ENCODE measurements at places on chromosomes 7 and 10.
A peak's percentile ranks its signal among the peaks of the same experiment; 100 is the strongest.

- DNase-seq = no peak
These were observed 17.8 kb upstream of the CPXM2 start for GRCh38 chr10:123909426-123909825.

DNA sequence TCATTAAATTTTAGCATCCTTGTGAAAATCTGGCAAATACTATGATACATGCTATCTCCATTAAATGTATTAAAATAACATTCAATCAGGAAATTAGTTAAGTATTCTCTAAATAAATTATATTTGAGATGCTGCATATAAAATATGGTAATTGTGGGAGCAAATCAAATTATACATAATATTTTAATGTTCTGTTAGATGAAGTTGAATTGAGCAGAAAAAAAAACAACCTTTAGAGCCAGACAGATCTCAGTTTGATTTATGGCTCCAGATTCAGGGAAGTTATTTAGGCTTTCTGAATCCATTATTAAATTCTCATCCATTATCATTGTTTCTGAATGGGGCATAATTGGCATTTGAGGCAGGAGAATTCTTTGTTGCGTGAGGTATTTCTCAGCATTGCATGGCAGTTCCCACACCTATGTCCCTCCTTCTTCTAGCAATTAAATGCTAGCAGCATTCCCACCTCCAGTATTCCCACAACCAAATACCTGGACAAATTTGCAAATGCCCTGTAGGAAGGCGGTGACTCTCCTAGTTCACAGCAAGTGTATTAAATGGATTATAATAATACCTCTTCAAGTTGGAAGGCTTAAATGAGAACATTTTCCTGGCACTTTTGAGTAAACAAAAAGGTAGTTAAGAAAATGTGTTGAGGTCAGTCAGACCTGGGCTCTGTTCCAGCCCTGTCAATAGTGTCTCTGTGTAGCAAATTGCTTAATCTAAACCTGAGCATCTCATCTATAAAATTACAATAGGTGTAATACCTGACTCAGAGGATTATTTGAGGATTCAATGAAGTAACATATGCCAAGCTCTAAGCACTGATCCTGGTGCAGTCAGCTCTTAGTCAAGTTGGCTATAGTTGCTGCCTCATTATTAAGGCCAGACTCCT, 108.9 kb downstream of the RNLS start:
- no peak for DNase-seq

DNA sequence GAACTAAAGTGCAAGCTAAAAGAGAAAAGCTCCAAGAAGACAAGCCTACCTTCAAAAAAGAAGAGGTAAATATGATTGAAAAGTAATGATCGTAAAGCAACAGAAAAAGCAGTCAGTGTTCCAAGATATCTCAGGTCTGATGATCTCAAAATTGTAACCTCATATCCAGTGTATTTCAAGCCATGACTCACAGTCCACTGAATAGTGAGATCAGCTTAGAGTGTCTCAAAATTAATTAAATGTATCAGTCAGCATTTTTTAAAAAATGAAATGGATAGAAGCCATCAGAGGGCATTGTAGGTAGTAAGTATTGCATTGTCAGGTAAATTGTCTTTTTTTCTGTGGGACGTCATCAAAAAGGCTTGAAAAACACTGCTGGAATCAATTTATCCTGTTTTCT, 50.6 kb upstream of the AGBL3 start:
- no peak for DNase-seq

GRCh38 chr7:108404509-108405420, 51.5 kb downstream of the NRCAM start:
- DNase-seq = no peak

DNA sequence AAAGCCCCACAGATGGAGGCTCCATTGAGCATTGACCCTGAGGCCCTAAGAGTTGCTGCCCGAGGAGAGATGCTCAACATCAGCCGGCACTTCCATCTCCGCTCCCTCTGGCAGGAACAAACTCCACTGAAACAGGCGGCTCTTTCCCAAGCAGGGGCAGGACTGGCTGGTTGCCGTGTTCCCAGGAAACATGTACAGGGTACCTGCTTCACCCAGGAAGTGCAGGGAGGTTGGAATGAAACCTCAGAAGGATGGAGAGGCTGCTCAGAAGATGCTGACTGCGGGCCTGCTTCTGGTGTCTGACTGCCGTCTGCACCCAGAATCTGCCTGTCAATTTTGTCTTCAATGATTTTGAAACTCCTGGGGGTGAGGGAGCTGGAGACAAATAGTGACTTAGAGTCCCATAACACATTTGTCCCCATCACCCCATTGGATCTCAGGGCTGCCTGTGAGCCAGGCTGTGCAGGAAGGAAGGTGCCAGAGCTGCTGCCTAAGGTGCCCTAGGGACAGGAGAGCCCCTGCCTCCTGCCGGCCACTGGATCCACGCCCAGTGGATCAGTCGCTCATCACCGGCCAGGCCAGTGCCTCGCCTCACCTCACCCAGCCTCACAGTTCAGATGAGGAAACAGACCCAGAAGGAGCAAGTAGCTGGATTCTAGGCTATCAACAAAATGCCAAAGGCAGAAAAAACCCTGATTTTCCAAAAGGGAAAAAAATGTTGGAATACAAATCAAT, 237.3 kb downstream of the PTPRN2 start:
- no peak for DNase-seq

DNA sequence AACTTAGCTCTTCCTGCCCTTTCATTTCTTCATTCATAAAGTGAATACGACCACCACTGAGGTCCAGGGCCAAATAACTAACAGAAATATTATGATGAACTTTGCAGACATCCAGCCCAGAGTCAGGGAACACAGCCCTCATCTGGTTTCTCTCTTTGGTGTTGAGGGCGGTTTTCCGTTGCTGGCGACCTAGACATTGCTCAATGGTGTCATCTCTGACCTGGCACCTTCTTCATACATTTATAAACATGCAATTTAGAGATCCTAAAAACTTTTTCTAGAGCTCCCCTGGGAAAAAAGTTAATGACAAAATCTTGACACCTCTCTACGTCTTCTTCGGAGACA, 324 bp upstream of the TET1 start:
- no peak for DNase-seq

GRCh38 chr7:4052130-4052529, 630.0 kb upstream of the FOXK1 start:
- peak; percentile 79 for DNase-seq

- DNase-seq = no peak
These were observed 80.1 kb upstream of the ADO start for GRCh38 chr10:62724465-62724864.

GRCh38 chr10:122267849-122268737, 3.0 kb upstream of the BTBD16 start:
- DNase-seq = peak; percentile 71

DNA sequence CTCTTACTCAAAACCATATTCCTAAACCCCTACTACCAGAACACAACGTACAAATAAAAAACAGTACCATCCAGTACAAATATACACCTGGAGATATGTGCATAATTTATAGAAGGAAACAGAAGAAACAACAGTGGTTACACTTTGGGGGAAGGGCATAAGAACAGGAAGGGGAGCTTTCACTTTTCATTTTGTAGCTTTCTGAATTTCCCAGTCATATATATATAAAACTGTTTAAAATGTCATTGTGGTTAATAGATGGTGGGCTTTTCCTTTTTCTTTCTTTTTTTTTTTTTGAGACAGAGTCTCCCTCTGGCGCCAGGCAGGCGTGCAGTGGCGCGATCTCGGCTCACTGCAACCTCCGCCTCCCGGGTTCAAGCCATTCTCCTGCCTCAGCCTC, 47.2 kb downstream of the MALSU1 start:
- no peak for DNase-seq

DNA sequence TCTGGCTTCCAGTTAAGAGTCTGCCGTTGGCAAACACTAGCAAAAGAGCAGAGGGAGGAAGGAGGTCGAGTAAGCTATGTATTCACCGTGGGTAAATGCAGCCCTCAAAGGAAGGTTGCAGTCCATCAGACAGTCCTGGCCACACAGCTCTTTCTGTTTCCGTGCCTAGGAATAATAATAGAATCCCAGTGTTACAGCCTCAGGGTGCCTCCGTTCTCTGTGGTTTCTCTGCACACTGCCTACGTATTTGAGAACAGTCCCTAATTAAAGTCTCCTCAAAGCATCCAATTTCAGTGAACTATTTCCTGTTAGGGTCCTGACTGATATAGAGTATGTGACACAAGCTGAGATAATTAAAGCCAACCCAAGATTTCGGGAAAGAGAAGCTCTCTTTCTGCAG, 176.7 kb downstream of the GPAM start:
- DNase-seq = no peak

DNA sequence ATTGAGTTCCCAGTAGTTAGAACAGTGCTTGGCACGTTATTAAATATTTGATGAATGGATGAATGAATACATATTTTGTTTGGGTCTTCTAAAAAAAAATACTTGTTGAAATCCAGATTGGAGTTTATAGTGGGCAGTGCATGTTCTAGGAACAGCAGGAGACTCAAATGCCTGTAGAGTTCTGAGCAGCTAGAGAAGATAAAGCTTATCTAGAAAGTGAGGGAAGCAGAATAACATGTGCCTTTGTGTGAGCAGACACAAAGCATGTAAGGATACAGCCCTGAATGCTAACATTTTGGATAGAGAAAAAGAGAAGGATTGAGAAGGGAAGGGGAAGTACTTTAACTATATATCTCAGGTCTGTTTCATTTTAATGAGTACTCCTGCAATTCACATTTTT, 71.9 kb downstream of the SRI start:
- DNase-seq = no peak

DNA sequence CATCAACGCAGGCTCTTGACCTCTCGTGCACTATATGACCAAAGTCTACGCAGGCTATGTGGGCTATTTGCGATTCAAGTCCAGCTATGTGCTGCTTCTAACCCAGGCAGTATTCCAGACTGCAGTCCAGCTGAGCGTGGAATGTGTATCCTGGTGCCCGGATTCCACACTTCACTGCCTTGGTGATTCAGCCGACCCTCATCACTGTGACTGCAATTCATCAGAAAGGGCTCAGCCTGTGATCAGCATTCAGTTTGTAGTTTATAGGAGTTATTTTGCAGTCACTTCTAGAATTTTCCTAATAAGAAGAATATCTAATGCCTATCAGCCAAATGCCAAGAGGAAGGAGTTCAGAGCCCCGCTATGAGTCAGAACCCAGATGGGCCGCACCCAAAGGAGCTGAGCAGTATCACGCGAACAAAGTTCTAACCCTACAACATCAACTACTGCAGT, 119.8 kb upstream of the LANCL2 start:
- peak; percentile 87 for DNase-seq

DNA sequence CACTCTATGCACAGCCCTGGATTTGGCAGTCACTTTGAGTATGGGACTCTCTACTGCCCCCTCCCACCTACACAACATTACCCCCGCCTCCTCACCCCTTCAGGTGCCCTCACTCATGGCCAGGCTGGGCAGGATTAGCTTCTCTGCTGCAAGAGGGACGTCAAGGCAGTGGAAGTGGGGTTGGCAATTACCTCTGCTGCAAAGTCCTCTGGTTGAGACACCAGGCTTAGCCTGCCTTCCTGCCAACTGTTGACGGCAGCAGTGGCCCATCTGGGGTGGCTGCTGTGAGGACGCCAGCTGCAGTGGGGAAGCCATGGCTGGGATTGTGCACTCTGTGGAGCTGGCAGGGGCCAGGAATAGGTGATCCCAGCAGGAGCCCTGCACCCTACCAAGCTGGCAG, 26.7 kb downstream of the SVIL start:
- no peak for DNase-seq

GRCh38 chr10:110076559-110077318, 69.0 kb downstream of the ADD3 start:
- DNase-seq = no peak

DNA sequence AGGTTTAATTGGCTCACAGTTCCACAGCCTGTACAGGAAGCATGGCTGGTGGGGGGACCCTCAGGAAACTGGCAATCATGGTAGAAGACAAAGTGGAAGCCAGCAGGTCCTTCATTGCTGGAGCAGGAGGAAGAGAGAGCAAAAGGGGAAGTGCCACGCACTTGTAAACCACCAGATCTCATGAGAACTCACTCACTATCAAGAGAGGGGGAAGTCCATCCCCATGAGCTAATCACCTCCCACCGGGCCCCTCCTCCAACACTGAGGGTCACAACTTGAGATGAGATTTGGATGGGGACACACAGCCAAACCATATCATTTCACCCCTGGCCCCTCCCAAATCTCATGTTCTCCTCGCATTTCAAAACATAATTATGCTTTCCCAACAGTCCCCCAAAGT, 171.9 kb upstream of the CACNA2D1 start:
- no peak for DNase-seq

DNA sequence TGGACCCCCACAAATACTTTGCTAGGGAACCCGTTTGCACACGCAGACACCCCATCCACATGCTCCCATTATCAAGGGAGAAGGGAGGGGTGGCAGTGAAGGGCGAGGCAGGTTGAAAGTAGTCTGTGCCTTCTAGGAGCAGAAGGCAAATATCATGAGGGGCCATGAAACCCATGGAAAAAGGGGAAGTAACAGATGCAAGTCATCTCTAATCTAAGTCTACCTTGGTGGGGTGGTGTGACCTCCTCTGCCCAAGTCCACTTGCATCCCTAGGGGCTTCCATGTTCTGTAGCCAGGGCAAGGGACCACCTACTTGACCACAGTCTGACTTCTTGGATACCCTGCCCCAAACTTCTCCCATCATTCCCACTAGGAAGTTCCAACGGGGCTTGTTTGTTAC, 5.5 kb downstream of the GIMAP6 start:
- DNase-seq = no peak

DNA sequence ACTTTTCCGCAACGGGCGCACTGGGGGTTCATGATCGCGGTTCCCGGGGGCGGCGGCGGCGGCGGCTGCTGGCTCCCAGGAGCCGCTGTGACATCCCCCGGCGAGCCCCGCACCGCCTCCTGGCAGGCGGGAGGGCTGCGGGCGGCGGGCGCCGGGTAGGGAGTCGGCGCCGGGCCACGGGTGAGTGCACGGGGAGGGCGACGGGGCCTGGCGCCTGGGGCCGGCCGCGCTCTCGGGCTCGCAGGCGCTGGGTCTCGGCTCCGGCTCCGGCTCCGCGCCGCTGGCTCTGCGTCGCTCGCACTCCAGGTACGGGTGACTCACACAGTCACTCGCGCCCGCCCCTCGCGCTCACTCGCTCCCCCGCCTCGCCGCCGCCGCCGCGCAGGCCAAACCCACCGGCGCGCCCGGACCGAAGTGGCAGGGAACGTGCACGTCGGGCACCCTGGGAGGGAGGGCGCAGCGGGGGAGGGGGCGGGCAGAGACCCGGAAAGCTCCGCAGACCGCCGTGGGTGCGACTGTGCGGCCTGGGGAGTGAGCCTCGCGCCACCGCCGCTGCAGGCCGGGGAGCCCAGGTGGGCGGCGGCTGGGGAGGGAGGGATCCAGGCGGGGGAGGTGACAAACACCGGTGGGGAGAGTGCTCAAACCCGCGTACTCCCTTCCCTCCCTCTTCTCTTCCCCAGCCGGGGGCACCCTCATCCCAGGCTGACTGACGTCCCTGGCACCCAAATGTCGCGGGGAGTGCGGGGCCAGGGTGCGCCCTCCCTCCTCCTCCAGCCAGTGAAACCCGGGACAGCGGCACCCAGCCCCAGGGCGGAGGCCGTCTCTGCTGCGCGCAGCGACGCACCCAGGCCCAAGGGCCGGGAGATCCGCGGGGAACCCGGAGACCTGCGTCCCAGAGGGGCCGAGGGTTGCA, 276.9 kb upstream of the NEBL start:
- DNase-seq = peak; percentile 80
